Hematopoietic multipotent progenitor cell (in vitro differentiated cells): ENCODE measurements at places on chromosomes 4 and X.

GRCh38 chr4:158313566-158313965 lies 103.3 kb downstream of the TMEM144 start:
- DNase-seq, result no peak

DNA sequence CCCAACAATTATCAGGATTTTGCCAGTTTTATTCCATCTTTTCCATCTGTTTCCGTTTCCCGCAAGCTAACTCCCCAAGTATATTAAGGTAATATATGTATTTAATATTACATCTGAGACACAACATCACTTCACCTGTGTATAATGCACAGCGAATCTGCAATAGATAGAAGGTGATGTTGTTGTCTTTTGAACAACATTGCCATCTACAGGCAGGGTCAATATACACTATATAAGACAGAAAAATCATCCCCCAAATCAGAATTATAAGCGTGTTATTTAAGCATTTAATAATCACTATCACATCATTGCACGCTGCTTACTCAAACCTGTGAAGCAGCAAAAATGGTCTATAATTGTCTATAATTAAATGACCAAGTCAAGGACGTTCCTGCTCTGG lies 1115.5 kb downstream of the NLGN4X start:
- DNase-seq, result peak; percentile 64

DNA sequence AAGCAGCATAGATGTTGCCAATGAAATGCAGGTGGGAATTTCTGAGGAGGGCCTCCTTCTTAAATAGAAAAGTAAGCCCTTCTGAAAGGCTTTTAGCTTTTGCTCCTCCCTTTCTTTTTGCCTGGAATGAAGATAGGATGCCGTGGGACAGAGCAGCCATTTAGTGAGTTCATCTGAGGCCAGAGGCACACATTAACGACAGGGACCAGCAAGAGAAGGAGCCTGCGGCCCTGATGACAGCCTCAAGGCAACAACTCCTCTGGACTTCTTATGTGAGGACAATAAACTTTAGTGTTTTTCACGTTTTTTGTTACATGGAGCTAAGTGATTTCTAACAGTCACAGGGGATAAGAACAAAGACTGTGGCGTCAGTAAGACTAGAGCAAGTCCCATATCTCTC lies 1.1 kb upstream of the BDH2 start:
- no peak for DNase-seq

- no peak for DNase-seq
These were observed 56.7 kb upstream of the RASSF6 start for GRCh38 chr4:73676861-73677323.

DNA sequence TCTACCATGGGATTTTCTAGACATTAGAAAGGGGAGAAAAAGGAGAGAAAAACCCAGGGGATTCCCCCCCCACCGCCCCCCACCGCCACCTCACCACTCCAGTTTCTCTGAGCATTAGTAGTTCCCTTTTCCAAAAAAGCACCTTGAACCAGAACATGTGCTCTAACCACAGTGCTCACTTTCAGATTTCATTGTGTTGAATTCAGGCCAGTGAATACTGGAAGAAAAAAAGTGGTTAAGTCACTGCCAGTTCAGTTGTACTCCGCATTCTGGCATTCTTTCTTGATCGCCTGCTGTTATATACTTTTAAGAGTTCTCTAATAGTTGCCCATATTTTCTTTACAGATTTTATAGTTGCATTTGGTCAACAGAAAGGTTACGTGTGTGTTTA lies 40.9 kb downstream of the JADE3 start:
- DNase-seq, result no peak

DNA sequence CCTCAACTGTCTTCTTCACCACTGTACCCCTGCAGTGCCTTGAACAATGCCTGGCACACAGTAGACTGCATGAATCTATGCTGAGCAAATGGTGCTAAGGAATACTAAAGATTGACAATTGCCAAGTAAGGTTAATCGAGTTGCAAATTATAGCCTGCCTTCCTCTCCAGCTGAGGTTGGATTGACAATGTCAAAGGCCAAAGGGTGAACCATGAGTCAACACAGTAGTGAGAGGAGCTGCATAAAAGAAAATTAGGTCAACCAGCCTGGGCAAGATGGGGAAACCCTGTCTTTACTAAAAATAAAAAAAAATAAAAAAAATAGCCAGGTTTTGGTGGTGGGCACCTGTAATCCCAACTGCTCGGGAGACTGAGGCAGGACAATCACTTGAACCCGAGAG lies 97.1 kb upstream of the BMPR1B start:
- DNase-seq, result no peak

- DNase-seq, result peak; percentile 37
These were observed 31.6 kb upstream of the IRAK1 start for GRCh38 chrX:154051201-154051810.

DNA sequence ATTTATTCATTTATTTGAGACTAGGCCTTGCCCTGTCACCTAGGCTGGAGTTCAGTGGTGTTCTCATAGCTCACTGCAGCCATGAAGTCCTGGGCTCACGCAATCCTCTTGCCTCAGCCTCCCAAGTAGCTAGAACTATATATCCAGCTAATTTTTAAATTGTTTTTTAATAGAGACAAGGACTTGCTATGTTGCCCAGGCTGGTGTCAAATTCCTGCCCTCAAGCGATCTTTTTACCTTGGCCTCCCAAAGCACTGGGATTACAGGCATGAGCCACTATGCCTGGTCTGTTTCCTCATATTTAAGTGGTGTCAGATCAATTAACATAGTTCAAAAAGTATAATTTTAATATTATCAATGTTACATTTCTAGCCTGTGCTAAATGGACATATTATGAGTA lies 68.5 kb downstream of the AFF1 start:
- DNase-seq, result no peak

GRCh38 chrX:58025979-58026378 lies 115.7 kb upstream of the ZXDA start:
- DNase-seq, result peak; percentile 7

GRCh38 chr4:108902769-108903168 lies 139.9 kb upstream of the ETNPPL start:
- no peak for DNase-seq

- no peak for DNase-seq
These were observed 54.9 kb upstream of the PDE5A start for GRCh38 chr4:119683518-119683917.
